ENCODE measurements at places on chromosomes 2 and 18.

GRCh38 chr18:35912332-35912731 is 60.1 kb upstream of the RMP24 start:
- no peak for DNase-seq

DNA sequence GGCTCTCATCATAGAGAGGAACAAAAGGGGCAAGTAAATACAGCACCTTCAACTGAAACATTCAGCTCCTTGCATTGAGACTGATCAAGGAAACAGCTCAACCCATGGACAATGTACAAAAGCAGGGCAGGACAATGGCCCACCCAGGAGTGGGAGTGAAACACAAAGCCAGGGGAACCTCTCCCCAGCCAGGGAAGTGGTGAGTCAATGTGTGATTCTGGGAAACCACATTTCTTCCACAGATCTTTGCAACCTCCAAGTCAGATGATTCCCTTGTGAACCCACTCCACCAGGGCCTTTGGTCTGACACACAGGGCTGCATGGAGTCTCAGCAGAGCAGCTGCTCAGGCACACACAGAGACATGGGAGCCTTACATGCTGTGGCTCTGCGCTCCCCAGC is 294.5 kb downstream of the NR4A2 start:
- no peak for DNase-seq

DNA sequence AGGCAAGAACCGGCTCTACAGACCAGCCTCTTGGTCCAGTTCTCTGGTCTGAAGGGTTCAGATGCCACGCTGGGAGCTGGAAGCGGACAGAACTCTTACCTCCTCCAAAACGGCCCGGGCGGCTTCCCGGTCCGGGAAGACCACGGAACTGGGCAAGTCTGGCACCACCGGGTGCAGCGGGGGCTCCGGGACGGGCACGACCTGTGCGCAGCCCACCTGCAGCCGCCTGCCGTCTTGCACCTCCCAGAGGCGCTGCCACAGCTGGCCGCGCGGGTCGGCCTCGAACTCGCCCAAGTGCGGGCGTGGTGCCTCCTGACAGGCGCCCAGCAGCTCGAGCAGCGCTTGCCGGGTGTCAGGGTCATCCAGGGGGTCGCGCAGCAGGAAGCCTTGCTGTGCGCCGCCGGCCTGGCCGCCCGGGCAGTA is 773 bp downstream of the CMPK2 start:
- DNase-seq = peak; percentile 41

DNA sequence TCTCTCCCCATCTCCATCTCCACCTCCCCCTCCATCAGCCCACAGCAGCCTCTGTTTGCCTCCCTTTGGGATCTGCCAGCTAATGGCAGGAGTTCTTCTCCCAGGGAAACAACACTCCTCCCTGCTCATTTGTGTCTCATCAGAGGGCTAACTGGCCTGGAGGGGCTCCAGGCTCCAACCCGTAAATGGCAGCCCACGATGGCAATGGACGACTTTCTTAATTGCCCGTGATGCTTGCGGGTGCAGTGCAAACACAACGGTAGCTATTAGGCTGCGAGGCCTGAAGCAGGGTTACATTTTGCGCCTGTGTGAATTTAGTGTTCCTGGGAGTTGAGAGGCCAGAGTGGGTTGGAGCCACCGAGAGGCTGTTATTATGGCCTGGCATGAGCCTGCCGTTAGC is 285.1 kb downstream of the TNS1 start:
- no peak for DNase-seq

DNA sequence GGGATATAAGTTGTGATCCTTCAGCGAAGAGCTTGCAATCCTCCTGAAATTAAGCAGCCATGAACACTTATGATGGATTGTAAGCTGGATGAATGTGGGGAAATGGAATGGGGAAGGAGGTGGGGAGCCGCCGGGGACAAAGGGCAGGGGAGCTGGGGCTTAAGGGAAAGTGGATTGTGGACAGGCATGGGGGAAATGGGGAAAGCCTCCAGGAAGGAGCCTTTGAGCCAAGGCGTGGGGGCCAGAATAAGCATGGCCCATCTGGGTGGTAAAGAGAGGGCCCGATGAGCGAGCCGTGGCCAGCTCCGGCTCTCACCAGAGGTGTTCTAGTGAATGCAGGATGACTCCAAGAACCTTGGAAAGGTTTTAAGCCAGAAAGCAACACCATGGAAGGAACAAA is 124.0 kb downstream of the SMAD7 start:
- DNase-seq = no peak

DNA sequence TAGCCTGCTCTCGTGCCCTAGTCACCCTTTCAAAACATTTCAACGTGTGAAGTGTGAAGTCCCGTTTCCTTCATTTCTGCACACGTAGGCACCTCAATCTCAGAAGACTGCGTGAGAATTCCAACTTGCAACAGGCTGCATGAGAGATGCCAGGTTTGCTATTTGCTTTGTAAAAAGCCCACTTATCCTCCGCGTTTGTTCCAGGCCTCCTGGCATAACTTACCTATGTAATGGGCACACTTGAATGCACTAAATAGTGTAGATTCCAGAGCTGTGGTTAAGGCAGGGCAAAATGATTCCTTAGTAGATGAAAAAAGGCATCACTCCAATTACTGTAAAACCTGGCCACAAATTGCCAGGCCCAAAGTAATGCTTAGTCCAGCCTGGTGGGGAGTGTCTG is 179.6 kb downstream of the INO80D start:
- no peak for DNase-seq
